NCI-H1417 (cell line): ENCODE measurements at places on chromosomes 7 and 10.

- DNase-seq: no peak
Observed at GRCh38 chr7:7522421-7522820, 13.3 kb downstream of the COL28A1 start.

- peak; percentile 51 for DNase-seq
Observed at GRCh38 chr7:86745013-86745745, 101.5 kb downstream of the GRM3 start.

- DNase-seq: peak; percentile 81
Observed at GRCh38 chr10:94123258-94123995, 129.7 kb downstream of the PLCE1 start.

DNA sequence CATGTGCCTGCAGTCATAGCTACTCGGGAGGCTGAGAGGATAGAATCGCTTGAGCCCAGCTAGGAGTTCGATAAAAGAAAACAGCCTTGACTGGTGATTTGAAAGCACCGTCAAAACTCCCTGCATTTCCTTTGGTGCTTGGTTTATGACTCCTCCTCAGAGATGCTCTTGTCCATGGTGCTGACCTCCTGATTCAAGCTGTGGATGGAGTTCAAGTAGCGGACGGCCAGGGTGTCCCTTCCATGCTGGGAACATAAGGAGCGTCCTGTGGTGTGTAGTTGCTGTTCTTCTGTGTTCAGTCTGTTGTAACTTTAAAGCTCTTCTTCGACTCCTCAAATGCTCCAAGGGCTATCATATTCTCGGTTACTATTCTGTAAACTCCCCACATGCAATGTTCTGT is 382.5 kb upstream of the KIAA1217 start:
- no peak for DNase-seq

DNA sequence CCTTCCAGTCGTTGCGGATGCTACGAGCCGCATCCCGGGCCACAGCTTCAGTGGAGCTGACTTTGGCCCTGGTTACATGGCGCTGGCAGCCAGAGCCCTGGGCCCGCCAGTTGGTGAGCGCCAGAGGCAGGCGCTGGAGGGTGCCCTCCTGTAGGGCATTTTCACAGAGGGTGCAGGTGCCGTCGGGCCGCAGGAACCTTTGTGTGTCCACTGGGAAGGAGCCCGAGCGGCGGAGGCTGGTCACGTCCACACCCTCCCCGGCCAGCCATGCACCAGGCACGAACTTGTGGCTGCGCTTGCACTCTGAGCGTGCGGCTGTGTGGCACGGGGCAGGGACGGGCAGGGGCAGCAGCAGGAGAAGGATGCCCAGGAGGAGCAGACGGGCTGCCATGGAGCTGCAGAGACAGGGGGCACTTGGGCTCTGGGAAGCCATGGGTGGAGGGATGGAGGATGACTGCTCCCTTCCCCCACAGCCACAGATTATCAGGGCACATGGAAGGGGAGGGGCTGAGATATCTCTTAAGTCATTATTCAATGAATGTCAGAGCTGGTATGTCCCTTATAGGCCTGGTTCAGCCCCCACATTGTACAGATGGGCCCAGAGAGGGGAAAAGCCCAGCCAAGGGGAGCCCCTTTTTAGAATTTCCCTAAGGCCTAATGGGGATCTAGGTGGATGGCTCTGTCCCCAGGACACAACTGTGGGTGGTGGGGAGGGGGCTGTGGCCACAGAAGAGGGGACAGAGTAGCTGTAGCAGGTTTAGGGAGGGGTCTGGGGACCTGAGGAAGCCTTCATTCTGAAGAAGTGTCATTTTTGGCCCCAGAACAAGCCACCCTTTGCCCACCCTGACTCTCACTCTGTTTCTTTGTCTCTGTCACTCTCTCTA is 1.8 kb downstream of the PRF1 start:
- DNase-seq: no peak

DNA sequence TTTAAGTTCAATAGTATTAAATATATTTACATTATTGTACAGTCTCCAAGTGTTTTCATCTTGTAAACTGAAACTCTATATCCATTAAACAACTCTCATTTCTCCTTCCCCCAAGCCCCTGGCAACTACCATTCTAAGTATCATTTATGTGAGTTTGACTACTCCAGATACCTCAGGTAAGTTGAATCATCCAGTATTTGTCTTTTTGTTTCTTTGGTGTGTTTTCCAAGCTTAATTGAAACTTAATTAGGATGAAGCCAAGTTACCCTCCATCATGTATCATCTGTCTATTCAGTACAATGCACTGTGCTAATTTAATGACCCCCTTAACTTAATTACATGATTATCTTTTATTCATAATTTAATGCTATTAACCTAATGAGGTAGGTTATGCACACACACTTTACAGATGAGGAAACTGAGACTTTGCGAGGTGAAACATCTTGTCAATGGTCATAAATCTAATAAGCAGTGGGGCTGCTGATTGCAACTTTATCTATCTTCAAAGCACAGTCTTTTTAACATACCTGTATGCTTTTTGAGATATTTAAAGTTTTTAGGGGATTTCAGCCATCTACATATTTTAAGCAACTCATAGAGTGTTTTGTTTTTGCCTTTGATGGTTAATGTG is 663 bp downstream of the MACC1 start:
- no peak for DNase-seq

DNA sequence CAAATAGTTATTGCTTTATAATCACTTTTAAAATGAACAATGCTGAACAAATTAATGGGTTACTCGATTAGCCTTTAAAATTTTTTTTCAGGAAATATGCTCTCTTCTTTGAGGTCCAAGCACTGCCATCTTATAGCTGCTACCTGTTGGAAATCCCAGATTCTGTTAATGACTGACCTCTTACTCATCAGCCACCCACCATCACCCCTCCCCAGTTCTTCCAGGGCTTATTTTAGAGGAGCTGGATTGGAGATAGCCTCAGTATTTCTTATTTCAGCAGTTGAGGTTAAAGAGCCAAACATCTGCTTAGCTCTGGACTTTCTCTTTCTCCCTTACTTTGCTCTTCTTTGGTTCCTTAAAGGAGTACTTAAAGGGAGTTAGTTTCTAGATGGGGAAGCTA is 420.0 kb downstream of the EXOC4 start:
- DNase-seq: no peak

GRCh38 chr10:34396663-34397062 is 418.4 kb downstream of the PARD3 start:
- no peak for DNase-seq

DNA sequence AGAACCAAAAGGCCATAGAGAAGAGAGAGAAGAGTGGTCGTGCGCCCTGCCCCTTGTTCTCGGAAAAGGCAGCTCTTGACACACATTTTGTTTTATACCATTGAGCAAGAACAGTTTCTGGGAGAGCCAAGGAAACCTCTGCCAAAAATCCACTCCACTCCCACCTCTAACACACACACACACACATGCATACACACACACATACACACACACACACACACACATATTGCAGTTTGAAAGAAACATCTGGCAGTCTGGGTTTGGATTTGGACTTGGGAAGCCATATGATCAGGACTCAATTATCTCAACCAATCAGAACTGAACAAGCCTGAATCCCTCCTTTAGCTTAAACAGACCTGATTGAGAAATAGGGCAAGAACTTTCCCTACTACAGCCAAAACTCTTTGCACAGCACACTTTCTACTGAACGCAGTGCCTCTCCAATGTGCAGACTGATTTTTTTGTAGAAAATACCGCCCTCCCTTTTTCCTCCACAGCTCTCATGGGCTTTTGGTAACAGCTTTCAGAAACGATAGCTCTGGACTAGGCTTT is 484.0 kb upstream of the ZWINT start:
- no peak for DNase-seq

GRCh38 chr10:101611096-101611905 is 23.2 kb downstream of the DPCD start:
- no peak for DNase-seq

- no peak for DNase-seq
Observed at GRCh38 chr10:89295597-89295996, 6.2 kb upstream of the IFIT2 start.

- DNase-seq: peak; percentile 45
Observed at GRCh38 chr7:12066004-12066403, 145.1 kb upstream of the TMEM106B start.

DNA sequence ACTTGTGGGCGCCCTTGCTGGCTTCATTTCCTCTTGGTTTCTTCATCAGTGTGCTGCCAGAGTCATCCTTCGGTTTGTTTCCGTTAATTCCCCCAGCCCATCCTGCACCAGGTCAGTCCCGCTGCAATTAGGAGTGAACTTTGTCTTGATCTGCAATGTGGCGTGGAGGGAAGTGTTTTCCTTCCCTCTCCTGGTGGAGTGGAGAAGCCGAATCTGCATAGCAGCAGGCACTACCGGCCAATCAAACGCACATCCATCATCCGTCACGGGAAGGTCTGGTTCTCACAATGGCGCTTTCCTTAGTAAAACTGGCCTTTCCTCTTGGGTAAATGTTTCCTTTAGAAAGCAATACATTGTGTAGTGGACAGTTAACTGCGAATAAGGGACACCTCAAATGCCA is 337.5 kb downstream of the CXCL12 start:
- no peak for DNase-seq

- no peak for DNase-seq
Observed at GRCh38 chr10:93152136-93152535, 78.4 kb downstream of the CYP26A1 start.

DNA sequence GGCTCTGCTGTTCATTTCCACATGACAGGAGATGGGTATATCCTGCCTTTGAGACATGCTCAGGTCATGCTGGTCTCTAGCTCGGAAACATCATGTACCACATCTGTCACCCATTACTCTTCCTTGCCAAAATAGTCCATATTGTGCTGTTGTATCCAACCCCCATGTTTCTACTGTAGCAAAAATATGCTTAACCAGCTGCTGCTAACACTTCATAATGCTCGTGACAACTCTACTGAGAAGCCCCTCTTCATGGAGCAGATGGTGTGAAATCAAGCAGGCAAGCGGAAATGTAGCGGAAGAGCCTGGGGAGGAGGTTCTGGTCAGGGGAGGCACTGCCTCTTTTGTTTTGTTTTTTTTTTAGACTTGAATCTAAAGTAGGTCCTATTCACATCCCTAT is 82.9 kb downstream of the NPY start:
- no peak for DNase-seq

- DNase-seq: no peak
Observed at GRCh38 chr7:122301858-122302760, 2.4 kb downstream of the FEZF1 start.

- no peak for DNase-seq
Observed at GRCh38 chr7:14739168-14739840, 163.2 kb downstream of the DGKB start.

- peak; percentile 56 for DNase-seq
Observed at GRCh38 chr10:101569622-101570427, 18.2 kb downstream of the POLL start.

- no peak for DNase-seq
Observed at GRCh38 chr7:46028246-46028645, 107.2 kb upstream of the IGFBP3 start.

GRCh38 chr7:32881074-32881982 is 10.2 kb downstream of the KBTBD2 start:
- DNase-seq: no peak

GRCh38 chr7:6382817-6383216 is 64.9 kb downstream of the DAGLB start:
- no peak for DNase-seq

DNA sequence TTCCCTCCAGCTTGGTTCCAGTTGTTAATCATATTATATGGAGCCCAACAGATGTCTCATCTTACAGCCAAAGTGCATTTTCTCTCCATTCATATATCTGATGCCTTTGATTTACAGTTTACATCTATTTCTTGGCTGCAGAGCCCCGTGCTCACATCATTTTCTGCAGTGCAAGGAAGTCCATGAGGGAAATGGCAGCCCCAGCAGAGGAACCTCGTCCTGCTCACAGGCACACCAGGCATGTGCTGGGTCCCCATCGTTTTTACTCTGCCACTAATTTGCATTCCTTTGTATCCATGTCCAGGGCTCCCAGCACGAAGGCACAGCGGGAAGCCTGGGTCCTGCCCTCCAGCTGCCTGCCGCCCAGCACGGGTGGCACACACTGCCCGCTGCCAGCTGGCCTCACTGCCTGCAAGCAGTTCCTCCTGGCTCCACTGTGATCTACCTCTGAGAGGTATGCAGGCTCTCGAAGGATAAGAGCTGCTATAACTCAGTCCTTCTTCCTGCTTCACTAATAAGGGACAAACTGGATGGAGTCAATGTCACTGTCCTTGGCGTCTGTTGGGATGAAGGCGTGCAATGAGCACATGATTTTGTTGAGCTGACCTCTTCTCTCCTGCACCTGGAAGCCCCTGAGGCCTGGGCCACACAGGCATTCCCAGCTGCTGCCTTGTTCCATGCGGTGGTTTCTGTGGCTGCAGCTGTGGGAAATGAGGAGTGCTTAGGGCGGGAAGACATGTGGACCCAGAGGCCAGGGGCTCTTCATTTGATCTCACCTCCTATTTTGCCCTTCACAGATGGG is 583.6 kb upstream of the MGMT start:
- no peak for DNase-seq

- DNase-seq: no peak
Observed at GRCh38 chr10:101140950-101141615, 10.0 kb downstream of the TLX1 start.

DNA sequence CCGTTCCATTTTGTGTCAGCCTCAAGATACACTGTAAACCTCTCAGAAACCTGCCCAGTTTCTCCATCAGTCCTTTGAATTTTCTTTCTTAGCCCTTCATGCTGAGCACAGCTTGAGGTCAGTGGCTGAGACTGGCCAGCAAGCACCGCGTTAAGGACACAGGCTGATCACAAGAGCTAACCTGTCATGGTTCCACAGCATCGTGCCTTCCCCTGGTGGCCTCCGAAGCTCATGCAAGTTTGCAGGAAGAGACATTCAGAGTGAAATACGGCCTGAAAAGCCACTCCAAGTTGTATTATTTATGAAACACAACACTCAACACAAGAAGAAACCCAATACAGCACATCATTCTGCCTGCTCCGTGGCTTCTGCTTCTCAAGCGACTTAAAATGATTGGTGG is 57.0 kb upstream of the PFKP start:
- peak; percentile 6 for DNase-seq

DNA sequence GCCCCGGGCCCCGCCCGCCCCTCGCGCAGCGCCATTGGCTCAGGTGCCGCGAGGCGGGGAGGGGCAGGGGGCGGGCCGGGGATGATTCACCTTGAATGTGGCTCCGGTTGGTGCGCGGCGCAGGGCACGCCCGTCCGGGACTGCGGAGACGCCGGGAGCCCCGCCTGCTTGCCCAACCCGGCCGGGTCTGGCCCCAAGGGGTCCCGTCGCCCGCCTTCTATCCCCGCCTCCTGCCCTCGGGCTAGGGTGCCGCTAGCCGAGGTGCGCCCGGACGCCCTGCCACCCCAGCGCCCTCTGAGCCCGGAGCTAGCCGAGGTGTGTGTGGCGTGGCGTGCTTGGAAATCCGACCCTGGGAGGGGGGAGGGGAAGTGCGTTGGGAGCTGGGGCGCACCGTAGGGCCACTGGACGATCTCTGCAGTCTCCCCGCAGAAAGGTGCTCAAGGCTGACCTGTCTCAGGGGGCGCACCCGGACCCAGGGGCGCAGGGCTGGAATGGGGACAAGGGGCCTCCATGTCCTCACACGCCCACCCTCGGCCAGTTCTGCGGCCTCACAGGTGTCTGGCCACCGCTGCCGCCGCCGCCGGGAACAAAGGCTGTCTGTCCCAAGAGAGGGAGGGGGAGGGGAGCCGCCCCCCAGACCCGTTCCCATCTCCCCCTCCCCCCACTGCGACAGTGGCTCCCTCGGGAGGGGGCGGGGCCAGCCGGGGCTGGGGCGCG is 168.9 kb downstream of the NRF1 start:
- peak; percentile 97 for DNase-seq

GRCh38 chr10:24488631-24489030 is 235.1 kb downstream of the ARHGAP21 start:
- DNase-seq: no peak
